T47D (cell line): ENCODE measurements at places on chromosomes 5 and 9.

GRCh38 chr5:111557111-111557510, 44.8 kb upstream of the STARD4 start:
- DNase-seq: no peak

- DNase-seq: no peak
Measured at GRCh38 chr5:57358796-57359592, 123.6 kb downstream of the ACTBL2 start.

GRCh38 chr5:153520952-153521351, 30.5 kb downstream of the GRIA1 start:
- no peak for DNase-seq

DNA sequence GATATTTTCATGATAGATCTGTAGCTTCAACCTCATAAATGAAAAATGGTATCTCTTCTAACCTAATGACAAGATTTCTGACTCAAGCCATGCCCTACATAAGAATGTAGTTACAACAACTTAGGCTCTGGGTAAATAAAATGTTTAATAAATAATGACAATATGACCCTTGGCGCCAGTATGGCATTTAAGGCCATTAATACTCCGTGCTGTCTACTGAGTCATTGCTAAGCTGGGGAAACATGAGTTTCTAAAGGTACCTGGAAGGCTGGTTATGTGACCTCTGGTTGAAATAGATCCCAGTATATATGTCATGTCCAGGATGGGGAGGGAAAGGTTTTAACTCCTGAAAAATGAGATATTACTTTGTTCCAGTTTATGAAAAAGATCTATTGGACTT, 58.0 kb upstream of the CEMIP2 start:
- no peak for DNase-seq

- no peak for DNase-seq
Measured at GRCh38 chr9:125822902-125823301, 75.7 kb downstream of the PBX3 start.
